HS-5 (cell line): ENCODE measurements at places on chromosomes 13 and 19.
A peak's percentile ranks its signal among the peaks of the same experiment; 100 is the strongest.

GRCh38 chr13:28459911-28460310, 35.0 kb downstream of the FLT1 start:
- DNase-seq, result no peak

DNA sequence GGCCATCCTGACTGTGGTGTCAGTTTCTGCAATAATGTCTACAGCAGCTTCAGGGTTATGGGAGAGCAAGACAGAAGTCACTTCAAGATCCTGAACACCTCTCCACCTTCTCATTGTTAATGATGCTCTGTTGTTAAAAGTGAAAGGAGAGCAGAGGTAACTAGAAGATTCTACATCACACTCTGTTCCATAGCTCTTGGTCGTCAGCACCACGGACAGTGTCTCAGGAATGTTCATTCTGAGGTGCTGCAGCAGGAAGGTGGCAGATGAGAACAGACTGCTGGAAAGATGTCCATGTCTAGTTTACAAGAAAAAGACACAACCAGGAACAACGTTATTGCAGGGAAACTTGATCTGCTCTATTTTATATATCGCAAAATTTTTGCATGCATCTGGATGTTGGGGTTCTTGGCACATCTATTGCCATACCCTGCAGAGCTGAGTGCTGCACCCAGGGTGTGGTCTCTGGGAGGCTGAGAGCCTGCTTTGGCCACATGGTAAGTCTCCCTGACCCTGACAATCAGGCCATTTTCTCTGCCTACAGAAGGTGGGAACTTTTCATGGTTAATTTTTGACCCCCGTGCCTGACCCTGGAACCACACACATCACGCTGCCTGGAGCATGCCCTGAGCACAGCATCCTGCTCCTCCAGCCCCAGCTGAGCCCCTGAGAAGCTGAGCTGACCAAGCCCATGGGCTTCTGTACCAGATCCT, 12.7 kb downstream of the CEACAM21 start:
- DNase-seq, result no peak

DNA sequence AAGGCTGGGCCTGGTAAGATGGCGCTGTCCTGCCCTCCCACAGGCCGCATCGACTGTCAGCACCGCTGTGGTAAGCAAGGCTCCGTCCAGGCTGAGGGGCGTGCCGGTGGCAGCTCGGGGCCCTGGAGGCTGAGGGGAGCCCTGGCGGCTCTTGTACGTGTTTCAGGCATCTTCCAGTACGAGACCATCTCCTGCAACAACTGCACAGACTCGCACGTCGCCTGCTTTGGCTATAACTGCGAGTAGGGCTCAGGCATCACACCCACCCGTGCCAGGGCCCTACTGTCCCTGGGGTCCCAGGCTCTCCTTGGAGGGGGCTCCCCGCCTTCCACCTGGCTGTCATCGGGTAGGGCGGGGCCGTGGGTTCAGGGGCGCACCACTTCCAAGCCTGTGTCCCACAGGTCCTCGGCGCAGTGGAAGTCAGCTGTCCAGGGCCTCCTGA, 1.2 kb downstream of the IZUMO4 start:
- DNase-seq, result no peak

- no peak for DNase-seq
Observed at GRCh38 chr19:37893845-37894575, 12.4 kb downstream of the WDR87 start.

DNA sequence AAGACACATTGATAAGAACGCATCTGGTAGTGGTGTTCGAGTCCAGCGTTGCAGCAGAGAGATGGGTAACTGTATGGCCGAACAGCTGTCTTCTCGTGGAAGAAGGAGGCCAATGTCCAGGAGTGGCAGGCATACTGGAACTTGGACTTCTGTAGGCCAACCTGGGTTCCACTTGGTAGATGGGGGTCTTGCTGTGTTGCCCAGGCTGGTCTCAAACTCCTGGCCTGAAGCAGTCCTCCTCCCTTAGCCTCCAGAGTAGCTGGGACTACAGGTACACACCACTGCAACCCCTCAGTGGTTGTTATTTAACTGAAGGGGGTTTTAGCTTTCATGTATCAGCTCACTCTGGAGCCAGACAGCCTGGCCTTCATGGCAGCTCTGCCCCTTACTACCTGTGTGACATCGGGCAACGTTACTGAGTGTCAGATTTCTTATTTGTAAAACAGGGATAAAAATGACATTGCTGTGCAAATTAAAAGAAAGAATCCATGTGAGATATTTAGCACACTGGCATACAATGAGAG, 2.4 kb upstream of the UQCRFS1 start:
- DNase-seq, result no peak

DNA sequence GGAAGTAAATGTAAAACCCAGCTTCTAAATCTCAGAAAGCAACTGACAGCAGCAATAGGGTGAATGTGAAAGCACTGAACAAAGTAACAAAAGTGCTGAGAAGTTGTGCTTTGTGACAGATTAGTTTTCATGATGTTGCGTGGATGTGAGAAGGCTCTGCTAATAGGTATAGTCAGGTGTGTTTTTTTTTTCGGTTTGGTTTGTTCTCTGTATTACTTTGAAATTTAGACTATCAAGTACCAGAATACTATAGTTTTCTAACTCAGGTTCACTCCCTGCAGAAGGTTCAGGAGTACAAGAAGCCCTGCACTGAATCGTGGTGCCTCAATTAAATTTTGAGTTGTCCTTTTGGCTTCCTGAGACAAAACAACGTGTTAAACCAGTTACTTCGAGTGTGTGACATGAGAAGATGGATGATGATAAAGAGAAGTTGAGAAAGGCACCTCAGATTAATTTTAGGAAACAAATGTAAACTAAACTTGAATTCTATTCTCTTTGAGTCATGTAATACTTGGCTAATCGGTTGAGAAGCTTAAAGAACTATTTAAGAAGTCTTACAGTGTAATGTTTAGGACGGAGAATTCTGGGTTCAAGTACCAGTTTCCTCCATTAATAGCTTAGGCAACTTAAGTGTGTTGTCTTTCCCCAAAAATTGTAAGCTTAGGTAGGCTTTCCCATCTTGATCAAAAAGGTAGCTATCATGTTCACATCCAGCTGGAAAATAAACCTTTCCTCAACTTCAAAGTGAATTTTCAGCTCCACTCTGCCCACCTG, 10.3 kb downstream of the MIR17HG start:
- DNase-seq, result no peak

DNA sequence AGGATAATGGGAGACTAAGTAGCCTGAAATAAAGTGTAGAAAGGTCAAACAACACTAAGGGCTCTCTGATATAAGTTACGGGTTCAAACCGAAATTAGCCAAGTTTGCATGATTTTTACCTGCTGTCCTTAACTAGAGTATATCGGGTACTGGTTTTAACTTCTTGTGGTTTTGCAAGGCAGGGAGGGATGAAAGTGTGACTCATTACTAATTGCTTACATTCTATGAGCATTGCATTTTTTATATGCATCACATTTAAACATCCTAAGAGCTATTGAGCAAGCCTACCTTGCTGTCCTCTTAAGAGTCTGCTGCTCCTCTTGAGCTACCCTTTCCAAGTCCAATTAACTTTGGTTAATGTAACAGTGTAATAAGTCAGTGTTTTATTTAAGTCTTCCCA, 415.4 kb downstream of the SLITRK5 start:
- peak; percentile 14 for DNase-seq

DNA sequence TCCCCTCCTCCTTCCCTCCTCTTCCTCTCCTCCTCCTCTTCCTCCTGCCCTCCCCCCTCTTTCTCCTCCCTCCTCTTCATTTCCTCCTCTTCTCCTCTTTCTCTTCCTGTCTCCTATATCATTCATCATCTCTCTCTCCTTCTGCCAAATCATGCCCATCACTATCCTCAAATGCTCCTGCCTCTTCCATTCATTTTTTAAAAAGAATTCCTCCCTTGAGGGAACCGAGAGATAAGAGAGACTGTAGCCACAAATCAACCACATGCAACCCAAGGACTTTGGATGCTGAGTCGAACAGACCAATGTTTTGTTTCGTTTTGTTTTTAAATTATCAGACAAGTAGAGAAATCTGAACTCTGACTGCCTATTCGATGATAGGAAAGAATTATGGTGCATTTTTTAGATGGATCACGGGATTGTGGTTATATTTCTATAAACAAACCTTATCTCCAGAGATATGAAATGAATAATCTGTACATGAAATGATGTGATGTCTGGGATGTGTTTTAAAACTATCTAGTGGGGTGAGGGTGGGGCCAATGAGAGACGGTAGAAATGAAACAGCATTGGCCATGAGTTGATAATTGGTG, 9.5 kb upstream of the ZNF541 start:
- DNase-seq, result peak; percentile 51
